ENCODE measurements at places on chromosomes 3 and 15.
A peak's percentile ranks its signal among the peaks of the same experiment; 100 is the strongest.

DNA sequence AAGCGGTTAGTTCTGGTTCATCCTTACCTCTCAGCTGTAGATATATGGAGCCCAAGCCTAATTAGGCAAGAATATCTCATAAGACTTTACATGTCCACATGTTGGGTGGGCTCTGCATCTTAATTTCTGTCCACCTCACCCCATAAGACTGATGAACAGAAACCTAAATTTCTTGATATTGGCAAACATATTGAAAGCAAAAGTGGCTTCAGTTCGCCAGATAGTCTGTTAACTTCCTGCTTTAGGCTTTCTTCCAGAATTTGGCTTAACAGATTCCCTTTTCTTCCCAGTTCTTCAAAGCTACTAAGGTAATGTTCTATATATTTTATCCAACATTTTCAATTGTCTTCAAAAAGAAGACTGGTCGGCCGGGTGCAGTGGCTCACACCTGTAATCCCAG, 19.7 kb downstream of the GABPB1 start:
- DNase-seq: no peak

- peak; percentile 47 for DNase-seq
These were observed 13.4 kb upstream of the FAM98B start for GRCh38 chr15:38440353-38441129.

DNA sequence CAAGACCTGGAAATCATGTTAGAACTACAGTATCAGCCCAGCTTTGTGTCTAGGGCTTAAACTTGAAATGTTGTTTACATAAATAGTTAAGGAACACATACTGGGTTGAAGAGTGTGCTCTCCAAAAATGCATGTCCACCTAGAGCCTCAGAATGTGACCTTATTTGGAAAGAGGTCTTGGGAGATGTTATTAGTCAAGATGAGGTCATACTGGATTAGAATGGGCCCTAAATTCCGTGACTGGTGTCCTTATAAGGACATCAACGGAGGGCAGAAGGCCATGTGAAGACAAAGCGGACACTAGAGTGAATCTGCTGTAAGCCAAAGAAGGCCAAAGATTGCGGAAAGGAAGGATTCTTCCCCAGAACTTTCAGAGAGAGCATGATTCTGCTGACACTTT, 759.2 kb upstream of the CFAP20DC start:
- DNase-seq: no peak

DNA sequence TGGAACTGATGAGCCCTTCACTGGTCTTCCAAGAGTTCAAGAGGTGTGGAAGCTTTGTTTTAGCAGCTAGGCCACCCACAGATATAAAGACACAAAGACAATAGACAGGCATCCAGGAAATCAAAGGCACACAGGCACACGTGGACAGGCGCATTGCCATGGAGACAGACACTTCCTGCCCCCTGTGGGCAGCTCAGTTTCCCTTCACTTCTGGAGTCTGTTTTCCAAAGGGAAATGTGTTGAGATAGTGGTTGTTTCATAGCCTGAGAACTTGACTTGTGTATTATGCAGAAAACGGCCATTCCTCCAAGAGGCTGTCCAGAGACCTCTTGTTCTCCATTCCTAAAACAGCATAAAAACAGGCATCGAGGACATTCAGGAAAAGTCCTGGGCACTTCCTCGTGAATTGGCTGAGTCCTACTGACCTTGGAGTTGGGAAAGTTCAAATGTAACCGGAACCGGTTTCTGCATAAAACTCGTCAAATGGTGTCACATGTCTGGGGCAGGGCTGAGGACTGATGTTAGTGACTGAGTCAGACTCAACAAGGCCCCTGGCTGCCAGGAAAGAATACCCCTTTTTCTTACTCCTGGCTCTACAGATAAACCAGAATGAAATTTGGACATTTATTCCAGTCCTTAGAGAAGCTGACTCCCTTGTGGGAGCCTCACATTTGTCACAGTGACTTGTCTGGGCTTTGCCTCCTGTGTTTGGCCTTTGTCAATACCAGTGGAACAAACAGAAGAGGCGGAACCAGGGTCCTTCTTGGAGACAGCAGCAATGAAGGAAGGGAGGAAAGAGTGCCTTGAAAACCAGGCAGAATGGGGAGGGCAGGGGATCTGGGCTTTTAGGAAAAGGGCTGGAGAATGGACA, 1.3 kb downstream of the ALPK3 start:
- no peak for DNase-seq

DNA sequence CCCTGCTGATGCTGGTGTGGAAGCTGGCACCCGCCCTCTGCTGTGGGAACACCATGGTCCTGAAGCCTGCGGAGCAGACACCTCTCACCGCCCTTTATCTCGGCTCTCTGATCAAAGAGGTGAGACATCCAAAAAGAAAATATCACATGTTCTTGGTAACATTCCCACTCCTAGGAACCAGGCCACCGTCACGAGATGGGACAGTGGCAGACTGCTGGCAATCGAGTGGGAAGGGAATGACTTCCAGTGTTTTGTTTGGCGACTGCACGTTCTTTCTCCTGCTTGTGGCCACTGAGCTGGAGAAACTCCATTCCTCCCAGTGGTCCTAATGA, 14.3 kb downstream of the ALDH1A3 start:
- no peak for DNase-seq
